ENCODE measurements at places on chromosomes 12 and 14. TPM values are rescaled to one million over a fixed set of nuclear protein-coding genes. Genes with fewer than 3 reads are reported as not detected.

Gene ANKS1B
- 3.7 TPM for total RNA-seq

Gene SLC6A13
- total RNA-seq: not detected

Gene HHIPL1
- total RNA-seq: 0.40 TPM

Gene AICDA
- not detected for total RNA-seq

Gene DACT1
- total RNA-seq: 1.7 TPM

DNA sequence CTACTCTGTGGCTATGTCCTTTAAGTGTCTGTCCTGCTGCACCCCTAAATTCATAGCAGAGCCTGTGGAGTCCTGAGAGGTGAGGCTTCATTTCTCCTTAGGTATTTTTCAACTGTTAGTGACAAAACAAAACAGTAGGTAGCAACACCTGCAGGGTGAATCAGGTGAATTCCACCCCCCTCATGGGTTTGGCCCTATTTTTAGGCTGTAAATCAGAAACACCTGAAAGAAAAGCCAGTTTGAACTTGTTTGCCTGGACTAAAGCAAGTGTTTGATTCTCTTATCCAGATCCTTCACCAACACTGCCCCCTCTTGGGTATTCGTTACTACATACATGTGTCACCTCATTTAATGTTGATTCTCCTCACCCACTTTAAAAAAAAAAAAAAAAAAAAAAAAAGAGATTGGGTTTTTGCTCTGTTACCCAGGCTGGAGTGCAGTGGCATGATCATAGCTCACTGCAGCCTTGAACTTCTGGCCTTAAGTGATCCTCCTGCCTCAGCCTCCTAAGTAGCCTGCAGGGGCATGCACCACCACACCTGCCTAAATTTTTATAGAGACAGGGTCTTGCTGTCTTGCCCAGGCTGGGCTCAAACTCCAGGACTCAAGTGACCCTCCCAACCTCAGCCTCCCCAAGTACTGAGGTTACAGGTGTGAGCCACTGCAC is 10.3 kb downstream of the TBPL2 start:
- no peak for DNase-seq

GRCh38 chr14:49512571-49512970 is 73.6 kb downstream of the RPS29 start:
- no peak for DNase-seq

DNA sequence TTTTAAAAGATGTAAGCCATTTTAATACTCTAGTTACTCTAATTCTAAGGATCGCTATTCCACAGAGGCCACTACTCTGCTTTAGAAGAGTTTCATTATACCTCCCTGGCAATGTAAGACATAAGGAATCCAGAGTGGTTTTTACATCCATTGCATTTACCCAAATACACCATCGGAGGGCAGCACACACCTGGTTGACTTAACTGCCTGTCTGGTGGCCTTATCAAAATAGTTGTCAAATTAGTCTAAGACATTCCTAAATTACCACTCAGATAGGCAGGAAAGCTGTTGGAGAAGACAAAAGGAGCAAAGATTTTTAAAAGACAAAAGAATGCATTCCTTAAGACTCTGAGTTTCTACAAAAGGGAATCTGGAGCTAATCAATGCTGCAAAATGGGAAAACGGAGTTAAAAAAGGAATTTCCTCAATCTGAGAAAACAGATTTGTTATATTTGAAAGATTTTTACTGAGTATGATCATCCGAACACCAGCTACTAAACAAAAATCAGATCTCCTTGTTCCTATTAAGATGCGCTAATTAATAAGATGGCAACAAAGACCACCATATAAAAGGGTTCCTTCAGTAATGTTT is 33.8 kb upstream of the FGD4 start:
- no peak for DNase-seq

DNA sequence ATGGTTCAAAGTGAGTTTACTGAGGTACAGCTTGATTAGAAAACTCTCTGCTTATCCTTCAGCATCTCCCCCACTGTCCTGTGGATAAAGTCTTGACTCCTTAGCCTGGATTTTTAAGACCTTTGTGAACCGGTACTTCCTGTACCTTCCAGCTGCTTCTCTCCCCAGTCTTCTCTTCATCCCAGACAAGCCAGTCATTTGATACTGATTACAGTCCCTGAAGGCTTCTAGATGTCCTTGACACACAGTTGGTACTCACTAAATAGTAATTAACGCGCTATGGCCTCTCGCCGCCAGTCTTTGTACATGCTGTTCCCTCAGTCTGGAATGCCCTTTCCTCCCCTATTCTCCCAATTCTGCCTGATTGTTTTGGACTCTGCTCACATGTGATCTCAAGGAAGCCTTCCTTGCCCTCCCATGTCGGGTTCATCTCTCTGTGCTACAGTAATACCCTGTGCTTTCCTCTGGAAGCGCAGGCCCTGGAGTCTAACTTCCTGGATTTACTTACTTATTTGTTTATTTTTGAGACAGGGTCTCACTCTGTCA is 50.6 kb upstream of the PTGR2 start:
- DNase-seq: no peak

DNA sequence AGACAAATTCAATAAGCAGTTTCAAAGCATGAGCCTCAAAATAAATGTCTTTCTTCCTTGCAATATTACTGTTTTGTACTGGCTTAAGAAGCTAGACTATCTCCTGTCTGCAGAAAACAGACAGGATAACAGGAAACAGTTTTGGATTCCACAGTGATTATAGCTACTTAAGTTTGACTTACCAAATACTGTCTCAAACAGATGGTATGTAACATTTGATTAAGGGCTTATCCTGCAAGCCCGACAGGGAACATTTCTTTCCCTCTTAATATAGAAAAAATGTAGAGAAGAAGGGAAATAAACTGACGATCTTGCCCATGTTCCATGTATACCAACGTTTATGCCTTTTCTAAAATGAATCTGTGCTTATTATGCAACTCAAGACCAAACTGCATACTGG is 179.9 kb upstream of the EEA1 start:
- DNase-seq: no peak

DNA sequence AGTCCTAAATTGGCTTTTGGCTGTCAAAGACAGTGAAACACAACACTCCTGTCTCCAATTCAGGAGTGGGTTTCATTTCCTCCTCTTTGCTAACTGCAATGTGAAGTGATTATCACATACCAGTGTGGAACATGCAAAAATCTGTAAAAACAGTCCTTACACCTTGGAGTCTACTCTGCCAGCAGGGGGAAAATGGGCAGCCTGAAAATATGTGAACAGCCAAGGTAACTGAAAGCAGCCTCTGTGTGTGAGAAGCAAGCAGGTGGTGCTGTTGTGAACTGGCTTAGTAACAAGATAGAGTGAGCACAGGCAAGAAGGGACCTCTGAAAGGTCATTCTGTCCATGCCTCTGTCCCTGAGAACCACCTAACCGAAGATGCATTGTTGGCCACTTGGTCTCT is 6.0 kb downstream of the PRMT8 start:
- no peak for DNase-seq

All from psoas muscle (tissue), 8 donors.